ENCODE measurements at places on chromosomes 5 and 9.

- DNase-seq, result no peak
Measured at GRCh38 chr5:14268738-14269137, 125.6 kb downstream of the TRIO start.

DNA sequence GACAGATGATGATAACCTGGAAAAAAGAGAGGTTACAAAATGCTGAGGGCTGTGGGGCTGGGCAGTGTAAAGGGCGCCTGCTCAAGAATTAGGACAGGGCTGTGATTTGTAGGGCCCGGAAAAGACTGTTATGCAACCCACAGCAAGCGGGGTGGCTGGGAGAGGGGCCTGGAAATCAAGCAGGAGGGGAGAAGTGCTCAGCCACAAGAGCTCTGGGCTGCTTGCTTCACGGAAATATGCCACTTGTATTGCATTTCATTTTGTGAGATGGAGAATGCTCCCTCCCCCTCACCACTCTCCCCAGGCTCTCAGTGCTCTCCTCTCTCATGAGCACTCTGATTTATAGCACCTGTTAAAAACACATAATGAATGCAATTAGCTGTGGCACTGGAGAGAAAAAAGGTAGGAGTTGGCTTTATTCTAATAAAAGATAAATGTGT lies 8.4 kb upstream of the HAND1 start:
- DNase-seq, result no peak

DNA sequence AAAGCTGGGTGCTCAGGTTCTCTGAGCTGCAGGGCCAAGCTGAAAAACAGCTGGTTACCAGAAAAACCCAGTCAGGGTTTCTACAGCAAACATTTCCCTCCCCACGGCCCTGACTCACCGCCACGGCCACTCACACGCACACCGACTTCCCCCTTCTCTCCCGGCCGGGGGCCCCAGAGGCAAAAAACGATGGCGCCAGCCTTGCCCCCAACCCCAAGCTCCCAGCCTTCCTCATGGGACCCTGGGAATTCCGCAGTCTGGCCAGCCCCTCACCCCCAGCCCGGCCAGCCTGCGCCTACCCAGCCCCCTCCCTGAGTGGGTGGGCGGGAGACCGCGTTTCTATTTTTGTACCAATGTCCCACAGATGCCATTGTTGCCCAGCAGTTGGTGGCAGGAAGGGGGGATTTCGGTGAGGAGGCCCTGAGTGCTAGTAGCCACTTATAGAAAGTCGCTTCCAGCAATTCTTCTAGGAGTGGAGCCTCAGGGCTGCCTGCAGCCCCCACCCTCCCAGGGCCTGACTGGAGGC lies 18.4 kb downstream of the ENG start:
- no peak for DNase-seq

DNA sequence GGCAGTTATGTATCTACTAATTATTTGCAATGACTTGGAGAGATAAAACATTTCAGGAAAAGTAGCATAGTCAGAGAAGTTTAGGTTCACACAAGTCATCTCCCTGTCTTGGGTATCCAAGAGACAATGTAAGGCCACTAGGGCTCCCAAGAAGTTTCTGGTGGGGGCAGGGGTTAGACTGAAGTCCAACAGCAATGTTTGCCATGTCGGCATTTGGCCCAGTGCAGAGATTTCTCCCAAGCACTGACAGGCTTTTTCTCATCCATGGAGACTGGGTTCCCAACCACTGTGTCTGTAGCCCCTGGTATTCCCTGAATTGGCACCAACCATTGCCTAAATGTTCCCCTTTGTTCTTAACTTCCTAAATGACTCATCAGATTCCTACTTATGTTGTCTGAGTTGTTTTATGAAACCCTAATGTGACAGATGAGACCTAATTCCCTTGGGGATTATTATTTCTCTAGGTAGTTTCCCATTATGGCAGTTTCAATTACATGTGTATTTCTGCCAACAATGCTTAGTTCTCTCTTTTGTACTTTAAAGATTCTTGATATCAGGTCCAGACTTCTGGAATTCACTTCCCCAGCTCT lies 103.6 kb upstream of the EGFLAM start:
- no peak for DNase-seq

DNA sequence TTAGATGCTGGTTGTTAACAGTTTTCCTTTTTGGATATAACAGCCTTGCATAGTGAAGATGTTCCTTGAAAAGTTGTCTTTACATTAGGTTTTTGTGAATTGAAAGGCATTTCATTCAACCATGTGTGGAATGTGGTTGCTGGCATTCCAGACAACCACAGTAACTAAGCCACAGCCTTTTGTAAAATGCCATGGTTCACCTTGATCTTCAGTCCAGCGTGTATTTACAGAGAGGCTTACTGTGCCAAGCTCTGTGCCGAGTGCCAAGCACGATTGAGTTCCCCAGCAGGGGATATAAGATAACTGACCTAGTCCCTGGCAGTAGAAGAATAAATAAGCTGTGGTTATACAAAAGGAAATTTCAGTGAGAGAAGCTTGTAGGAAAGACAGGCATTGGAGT lies 4.9 kb downstream of the EXOSC2 start:
- no peak for DNase-seq

DNA sequence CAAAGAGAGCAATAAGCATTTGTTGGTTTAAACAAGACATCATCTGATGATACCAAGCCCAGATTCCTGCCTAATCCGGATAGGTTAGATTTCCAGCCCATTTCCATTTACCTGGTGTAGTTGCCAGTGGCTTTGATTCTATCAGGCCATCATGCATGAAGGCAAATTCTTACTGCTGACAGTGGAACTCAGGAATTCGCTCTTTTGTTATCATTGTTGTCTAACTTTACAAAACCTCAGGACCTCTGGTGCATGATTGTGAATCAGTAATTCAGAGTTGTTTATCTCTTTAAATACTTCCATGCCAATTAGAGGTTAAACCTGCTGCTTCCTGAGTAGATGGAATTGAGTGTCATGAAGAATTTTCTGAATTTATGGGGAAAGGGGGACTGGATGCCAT lies 76.5 kb downstream of the C9orf152 start:
- no peak for DNase-seq

DNA sequence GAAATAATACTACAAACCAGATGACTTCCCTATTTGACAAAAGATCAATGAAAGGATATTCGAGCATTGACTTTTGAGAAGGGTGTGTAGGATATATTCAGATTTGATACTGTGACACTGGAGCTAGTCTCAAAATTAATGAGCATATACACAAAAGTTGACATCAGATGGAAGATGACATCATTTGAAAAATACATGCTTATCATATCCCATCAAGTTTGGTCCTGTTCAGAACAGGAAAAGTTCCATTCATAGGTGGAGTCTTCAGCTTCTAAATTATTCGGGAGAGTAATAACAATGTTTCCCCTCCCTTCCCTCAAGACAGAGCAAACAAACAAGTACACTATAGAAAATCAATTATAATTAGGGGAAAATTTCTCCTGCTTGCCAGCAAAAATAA lies 348.3 kb downstream of the NDUFS4 start:
- no peak for DNase-seq

DNA sequence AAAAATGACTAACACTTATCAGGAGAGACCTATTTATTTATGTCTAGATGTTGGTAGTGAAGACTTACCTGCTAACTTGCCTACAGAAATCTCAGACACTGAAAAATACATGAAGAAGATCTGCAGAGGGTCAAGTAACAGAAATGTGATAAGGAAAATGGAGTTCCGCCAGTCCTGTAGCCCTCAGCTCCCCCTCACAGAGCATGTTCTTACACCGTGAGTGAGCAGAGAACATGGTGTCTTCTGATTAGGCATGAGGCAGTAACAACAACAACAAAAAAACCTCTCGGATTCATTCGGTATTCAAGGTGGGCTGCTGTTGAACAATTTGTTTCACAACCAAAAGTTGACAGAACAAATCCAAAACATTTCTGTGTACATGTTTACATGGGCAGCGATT lies 162.0 kb upstream of the SNX2 start:
- no peak for DNase-seq
